ENCODE measurements at places on chromosomes 11 and 22.

DNA sequence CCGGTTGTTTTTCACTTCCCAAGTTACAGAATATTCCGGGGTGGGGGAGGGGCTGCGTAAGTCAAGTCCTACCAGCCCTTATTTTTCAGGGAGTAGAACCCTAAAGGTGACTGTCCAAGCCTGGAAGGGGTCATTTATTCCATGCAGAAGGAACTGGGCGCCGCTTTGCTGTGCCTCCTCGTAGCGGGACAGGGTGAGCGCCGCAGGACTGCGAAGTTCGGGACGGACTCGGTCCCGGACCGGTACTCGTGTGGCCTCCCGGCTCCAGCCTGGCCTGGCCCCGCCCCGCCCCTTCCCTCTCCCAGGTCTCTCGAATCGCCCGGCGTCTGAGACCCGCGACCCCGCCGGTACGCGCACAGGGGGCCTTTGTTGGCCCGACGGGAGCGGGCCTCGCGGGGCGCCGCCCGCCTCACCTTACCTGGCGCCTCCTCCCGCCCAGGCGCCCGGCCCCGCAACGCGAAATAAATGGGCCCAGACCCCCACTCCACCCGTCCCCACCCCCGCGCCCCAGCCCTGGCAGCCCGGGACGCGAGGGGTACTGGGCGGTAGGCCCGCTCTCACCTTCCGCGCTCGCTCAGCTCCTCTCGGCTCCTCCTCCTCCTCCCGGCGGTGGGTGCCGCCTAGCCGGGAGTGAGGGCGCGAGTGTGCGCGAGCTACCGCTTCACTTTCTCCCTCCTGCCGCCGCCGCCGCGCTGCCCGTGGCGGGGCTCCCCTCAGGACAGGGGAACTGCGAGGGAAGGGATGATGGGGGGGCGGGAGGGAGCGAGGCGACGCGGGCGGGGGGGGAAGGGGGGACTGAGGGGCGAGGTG lies 698 bp downstream of the PAK1 start:
- peak; percentile 84 for DNase-seq
- H3K36me3 ChIP-seq = no peaks in the 10 kb centered on the region
- H3K27me3 ChIP-seq = no peaks in the 10 kb centered on the region

DNA sequence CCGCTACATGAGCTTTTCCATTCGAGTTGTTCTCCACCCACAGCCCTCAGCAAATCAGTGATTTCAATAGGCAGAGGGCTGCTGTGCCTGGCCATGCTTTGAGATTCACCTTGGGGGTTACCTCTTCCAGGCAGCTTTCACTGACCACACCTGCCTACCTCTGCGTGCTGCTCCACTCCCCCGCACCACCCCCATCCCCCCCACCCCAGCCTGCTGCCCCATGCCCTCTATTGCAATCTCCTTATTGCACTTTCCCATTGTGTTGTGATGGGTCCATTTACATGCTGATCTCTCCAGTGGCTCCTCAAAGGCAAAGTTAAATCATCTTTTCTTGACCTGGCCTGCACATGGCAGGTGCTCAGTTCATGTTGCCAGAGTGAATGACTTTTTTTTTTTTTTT lies 18.0 kb upstream of the POLA2 start:
- no peak overlapping the region for H3K4me3 ChIP-seq
- no peaks in the 10 kb centered on the region for H3K4me1 ChIP-seq
- DNase-seq = no peak
- no peak overlapping the region for H3K27ac ChIP-seq

DNA sequence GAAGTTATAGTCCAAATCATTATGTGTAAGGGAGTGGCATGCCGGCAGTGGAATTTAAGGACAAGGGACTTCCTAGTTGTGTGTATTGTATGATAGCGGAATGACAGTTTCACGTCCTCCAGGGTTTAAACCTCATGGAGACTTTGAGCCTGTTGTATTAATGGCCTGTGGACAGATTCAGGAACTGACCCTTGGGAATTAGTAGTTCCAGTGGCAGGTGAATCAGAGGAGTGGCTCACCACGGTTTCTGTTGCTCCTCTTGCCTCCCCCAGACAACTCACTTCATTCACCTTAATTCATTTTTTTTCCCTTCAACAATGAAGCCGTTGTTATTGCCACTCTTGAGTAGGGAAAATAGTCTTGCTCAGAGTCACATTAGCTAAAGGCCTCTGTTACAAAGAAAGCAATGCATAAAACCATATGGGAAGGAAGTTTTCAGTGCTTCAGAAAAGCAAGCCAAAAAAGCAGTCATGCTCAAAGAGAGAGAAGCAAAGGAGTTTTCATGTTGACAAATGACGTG lies 22.6 kb downstream of the AMOTL1 start:
- no peak overlapping the region for H3K4me3 ChIP-seq
- H3K4me1 ChIP-seq = peaks cover 29% of the 10 kb centered on the region
- no peaks in the 10 kb centered on the region for H3K27me3 ChIP-seq
- no peaks in the 10 kb centered on the region for H3K36me3 ChIP-seq
- no peak overlapping the region for H3K27ac ChIP-seq

- no peak overlapping the region for H3K27ac ChIP-seq
- peaks cover 5% of the 10 kb centered on the region for H3K4me1 ChIP-seq
- no peaks in the 10 kb centered on the region for H3K36me3 ChIP-seq
- H3K4me3 ChIP-seq = no peak overlapping the region
These were observed 11.7 kb upstream of the LTO1 start for GRCh38 chr11:69686856-69687255.

GRCh38 chr11:65629579-65629978 lies 8.3 kb upstream of the SIPA1 start:
- H3K4me3 ChIP-seq = no peak overlapping the region
- no peaks in the 10 kb centered on the region for H3K27me3 ChIP-seq
- no peak for DNase-seq
- H3K27ac ChIP-seq = no peak overlapping the region
- peaks cover 8% of the 10 kb centered on the region for H3K4me1 ChIP-seq

GRCh38 chr11:75150879-75151278 lies at the start of gene SLCO2B1:
SLCO2B1 (plus strand) TSS chr11:75151107; CDS start chr11:75151382, 275 bp downstream.
- peak within 1 kb of the TSS; percentile 26 for H3K4me3 ChIP-seq
- H3K27ac ChIP-seq = peak within 1 kb of the TSS; percentile 32
- H3K27me3 ChIP-seq = no peaks in the 10 kb centered on the region

DNA sequence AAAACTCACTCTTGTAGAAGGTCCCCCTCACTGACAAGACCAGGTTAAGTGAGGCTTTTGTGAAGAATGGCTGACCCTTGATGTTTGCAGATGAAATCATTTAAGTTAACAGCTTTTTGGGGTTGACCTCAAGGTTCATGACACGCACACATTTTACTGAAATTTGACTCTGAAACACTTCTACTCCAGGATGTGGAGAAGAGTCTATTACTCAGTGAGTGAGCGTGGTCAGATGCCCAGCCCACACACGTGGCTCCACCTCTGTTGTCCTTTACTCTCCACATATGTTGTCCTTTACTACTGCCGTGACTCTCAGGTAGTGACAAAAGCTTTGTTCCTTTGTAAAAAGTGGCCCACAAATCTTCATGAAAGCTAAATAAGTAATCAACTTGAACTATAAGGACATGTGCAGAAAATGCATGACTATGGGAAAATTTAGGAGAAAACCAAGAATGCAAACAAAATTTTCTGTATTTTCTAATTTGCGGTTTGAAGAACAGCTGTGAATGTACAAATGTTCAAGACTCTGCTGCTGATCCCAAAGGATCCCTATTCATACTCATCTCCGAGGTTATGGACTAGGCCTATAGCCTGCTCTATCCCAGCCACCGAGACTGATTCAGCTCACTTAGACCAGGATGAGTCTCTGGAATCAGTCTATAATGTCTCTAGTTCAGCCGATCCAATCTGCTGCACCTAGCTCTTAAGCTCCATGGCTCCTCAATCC lies 22.4 kb downstream of the XRRA1 start:
- H3K36me3 ChIP-seq = no peaks in the 10 kb centered on the region
- H3K4me3 ChIP-seq = no peak overlapping the region
- no peak for DNase-seq
- no peak overlapping the region for H3K27ac ChIP-seq

- no peak overlapping the region for H3K4me3 ChIP-seq
- peaks cover 35% of the 10 kb centered on the region for H3K4me1 ChIP-seq
- DNase-seq = peak; percentile 52
- H3K27me3 ChIP-seq = no peaks in the 10 kb centered on the region
- no peaks in the 10 kb centered on the region for H3K36me3 ChIP-seq
- peak overlapping the region; percentile 80 for H3K27ac ChIP-seq
These were observed 19.5 kb upstream of the CHKA start for GRCh38 chr11:68140496-68141245.

GRCh38 chr22:41563051-41563711 lies 2.4 kb downstream of the CSDC2 start:
- peaks cover 7% of the 10 kb centered on the region for H3K27me3 ChIP-seq
- no peaks in the 10 kb centered on the region for H3K36me3 ChIP-seq
- H3K4me1 ChIP-seq = peaks cover 40% of the 10 kb centered on the region
- peak overlapping the region; percentile 35 for H3K4me3 ChIP-seq
- DNase-seq = no peak

- DNase-seq = no peak
- peaks cover 66% of the 10 kb centered on the region for H3K36me3 ChIP-seq
- no peaks in the 10 kb centered on the region for H3K4me1 ChIP-seq
- H3K27ac ChIP-seq = no peak overlapping the region
These were observed 22.1 kb upstream of the UCP3 start for GRCh38 chr11:74030723-74031676.

GRCh38 chr22:38243007-38243765 lies 29.6 kb downstream of the TMEM184B start:
- peaks cover 47% of the 10 kb centered on the region for H3K36me3 ChIP-seq
- DNase-seq = peak; percentile 94
- no peaks in the 10 kb centered on the region for H3K27me3 ChIP-seq

- peak overlapping the region; percentile 85 for H3K27ac ChIP-seq
- no peaks in the 10 kb centered on the region for H3K27me3 ChIP-seq
- no peaks in the 10 kb centered on the region for H3K36me3 ChIP-seq
- no peak for DNase-seq
- peaks cover 57% of the 10 kb centered on the region for H3K4me1 ChIP-seq
- H3K4me3 ChIP-seq = peak overlapping the region; percentile 83
These were observed 1.9 kb downstream of the BID start for GRCh38 chr22:17772249-17772957.

GRCh38 chr22:46039535-46039934 lies 62.6 kb upstream of the WNT7B start:
- H3K27ac ChIP-seq = peak overlapping the region; percentile 40
- DNase-seq = no peak
- no peaks in the 10 kb centered on the region for H3K27me3 ChIP-seq
- peaks cover 41% of the 10 kb centered on the region for H3K4me1 ChIP-seq
- H3K4me3 ChIP-seq = no peak overlapping the region

GRCh38 chr11:112928136-112928535 lies 33.1 kb upstream of the NCAM1 start:
- no peaks in the 10 kb centered on the region for H3K27me3 ChIP-seq
- H3K36me3 ChIP-seq = no peaks in the 10 kb centered on the region
- no peak overlapping the region for H3K4me3 ChIP-seq
- no peak for DNase-seq
- no peaks in the 10 kb centered on the region for H3K4me1 ChIP-seq

DNA sequence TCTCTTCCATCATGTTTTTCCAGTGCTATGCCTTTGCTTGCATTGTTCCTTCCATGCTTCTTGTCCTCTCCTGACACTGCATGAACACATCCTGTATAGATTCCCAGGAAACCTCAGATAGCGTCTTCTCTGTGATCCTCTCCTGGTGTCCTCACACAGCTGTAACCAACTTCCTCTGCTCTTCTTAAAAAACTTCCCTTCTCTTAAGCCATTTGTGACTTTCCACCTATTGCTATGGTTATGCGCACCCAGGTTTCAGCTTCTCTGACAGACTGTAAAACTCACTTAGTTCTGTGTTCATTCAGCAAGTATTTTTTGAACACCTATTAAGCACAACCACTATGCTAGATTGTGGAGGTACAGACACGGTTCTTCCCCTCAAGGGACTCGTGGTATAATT lies 5.1 kb upstream of the APLP2 start:
- no peaks in the 10 kb centered on the region for H3K27me3 ChIP-seq
- H3K4me3 ChIP-seq = no peak overlapping the region
- no peaks in the 10 kb centered on the region for H3K36me3 ChIP-seq

DNA sequence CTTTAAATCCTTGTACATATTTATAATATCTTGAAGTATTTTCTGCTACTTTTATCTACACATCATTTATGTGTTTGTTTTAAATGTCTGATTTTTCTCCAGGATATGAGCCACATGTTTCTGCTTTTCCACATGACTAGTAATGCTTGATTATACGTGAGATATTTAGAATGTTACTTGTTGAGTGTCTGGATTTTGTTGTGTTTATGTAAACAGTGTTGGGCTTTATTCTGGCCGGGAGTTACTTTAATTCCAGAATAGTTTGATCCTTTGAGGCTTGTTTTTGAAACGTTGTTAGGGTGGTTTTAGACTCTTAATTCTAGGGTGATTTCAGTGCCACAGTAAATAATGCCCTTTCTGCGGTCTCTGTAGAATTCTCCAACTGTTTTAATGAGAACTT lies 252.9 kb downstream of the BLID start:
- H3K27ac ChIP-seq = no peak overlapping the region
- no peak for DNase-seq
- H3K4me3 ChIP-seq = no peak overlapping the region
- no peaks in the 10 kb centered on the region for H3K4me1 ChIP-seq
- H3K27me3 ChIP-seq = no peaks in the 10 kb centered on the region

DNA sequence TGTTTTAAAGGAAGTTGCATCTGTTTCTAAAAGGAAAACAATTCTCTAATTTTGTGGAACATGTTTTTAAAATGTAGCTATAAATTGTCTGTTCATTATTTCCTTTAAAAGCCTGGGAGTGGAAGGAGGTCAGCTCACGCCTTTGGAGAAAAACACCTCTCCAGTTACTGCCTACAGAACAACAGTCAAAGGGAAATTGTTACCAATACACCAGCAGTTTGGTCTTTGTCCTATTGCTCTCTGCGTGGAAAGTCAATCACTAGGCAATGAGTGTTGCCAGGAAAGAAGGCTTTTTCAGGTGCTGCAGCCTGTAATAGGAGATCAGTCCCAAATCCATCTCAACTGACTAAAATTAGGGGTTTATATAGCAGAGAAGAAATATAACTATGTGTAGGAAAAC lies 22.2 kb downstream of the SVIP start:
- H3K27me3 ChIP-seq = no peaks in the 10 kb centered on the region
- no peak for DNase-seq
- H3K4me3 ChIP-seq = no peak overlapping the region
- no peak overlapping the region for H3K27ac ChIP-seq
- H3K36me3 ChIP-seq = no peaks in the 10 kb centered on the region
- no peaks in the 10 kb centered on the region for H3K4me1 ChIP-seq

All from stomach (tissue), 19 donors.